Tongue (tissue), 3 donors: ENCODE measurements at places on chromosomes 1 and 21. TPM values are rescaled to one million over a fixed set of nuclear protein-coding genes. Genes with fewer than 3 reads are reported as not detected.

S100PBP gene
- total RNA-seq: 68.8 TPM

CCT3 gene
- 302 TPM for total RNA-seq

MSH4 gene
- 0.51 TPM for total RNA-seq

SPRR3 gene
- total RNA-seq: 58.0 TPM

KRTAP11-1 gene
- total RNA-seq: not detected

S100A1 gene
- 13.4 TPM for total RNA-seq

LCE1F gene
- total RNA-seq: not detected

NECTIN4 gene
- 18.0 TPM for total RNA-seq

CLCNKA gene
- total RNA-seq: 0.41 TPM

CAMK1G gene
- not detected for total RNA-seq

MSTO1 gene
- 42.3 TPM for total RNA-seq

NBPF4 gene
- not detected for total RNA-seq

CTTNBP2NL gene
- total RNA-seq: 12.6 TPM

MYOG gene
- 256 TPM for total RNA-seq

C2CD4D gene
- not detected for total RNA-seq

KCNJ6 gene
- total RNA-seq: 0.82 TPM

BEND5 gene
- 17.5 TPM for total RNA-seq

SIKE1 gene
- total RNA-seq: 47.1 TPM

CD101 gene
- total RNA-seq: 3.0 TPM

SYTL1 gene
- total RNA-seq: 23.1 TPM

CYP4A11 gene
- total RNA-seq: not detected

C1orf226 gene
- total RNA-seq: 2.3 TPM

CASQ1 gene
- 831 TPM for total RNA-seq

OR2M3 gene
- total RNA-seq: not detected

S100A3 gene
- 0.72 TPM for total RNA-seq

ZNF670 gene
- total RNA-seq: 5.5 TPM

TMEM269 gene
- not detected for total RNA-seq

COL16A1 gene
- 158 TPM for total RNA-seq

CD244 gene
- total RNA-seq: not detected

LCE1A gene
- total RNA-seq: not detected

TCEA3 gene
- total RNA-seq: 241 TPM

NUAK2 gene
- total RNA-seq: 10.1 TPM

SF3B4 gene
- 9.9 TPM for total RNA-seq

NPPB gene
- total RNA-seq: not detected

TEKT2 gene
- not detected for total RNA-seq

AVPR1B gene
- total RNA-seq: not detected

PRDM2 gene
- total RNA-seq: 29.5 TPM

CASQ2 gene
- total RNA-seq: 765 TPM

UBXN10 gene
- 0.51 TPM for total RNA-seq

LAPTM5 gene
- 7.6 TPM for total RNA-seq

CACNA1S gene
- 74.9 TPM for total RNA-seq

STUM gene
- 7.4 TPM for total RNA-seq

CYP4B1 gene
- total RNA-seq: 0.72 TPM

PLA2G4A gene
- total RNA-seq: 8.4 TPM

MX1 gene
- total RNA-seq: 19.4 TPM

NES gene
- 216 TPM for total RNA-seq

PYHIN1 gene
- 0.21 TPM for total RNA-seq
